CD4-positive, alpha-beta memory T cell (primary cell): ENCODE measurements at places on chromosomes 6 and 20.

DNA sequence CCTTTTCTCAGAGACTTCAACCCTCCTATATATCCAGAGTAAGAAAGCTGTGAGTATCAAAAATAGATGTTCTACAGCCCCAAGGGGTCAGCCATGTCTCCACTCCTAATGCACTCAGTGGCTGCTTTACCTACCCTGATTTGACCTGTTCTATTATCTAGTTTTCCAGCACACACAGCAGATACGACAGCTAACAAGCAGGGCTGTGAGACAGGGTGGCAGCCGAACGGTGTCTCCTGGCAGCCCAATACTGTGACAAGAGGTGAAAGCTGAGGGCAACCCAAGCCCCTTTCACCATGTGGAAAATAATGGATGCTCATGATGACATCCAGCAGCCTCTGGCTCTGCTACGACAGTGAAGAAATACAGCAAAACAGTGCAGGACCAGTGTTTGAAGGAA is 67.9 kb downstream of the KIF13A start:
- no peak for DNase-seq

GRCh38 chr6:29981211-29981812 is 39.0 kb downstream of the HLA-A start:
- no peak for DNase-seq

- no peak for DNase-seq
Measured at GRCh38 chr6:29232725-29233124, 62.0 kb downstream of the OR2J2 start.

GRCh38 chr6:22801831-22802230 is 232.5 kb downstream of the HDGFL1 start:
- DNase-seq = no peak

DNA sequence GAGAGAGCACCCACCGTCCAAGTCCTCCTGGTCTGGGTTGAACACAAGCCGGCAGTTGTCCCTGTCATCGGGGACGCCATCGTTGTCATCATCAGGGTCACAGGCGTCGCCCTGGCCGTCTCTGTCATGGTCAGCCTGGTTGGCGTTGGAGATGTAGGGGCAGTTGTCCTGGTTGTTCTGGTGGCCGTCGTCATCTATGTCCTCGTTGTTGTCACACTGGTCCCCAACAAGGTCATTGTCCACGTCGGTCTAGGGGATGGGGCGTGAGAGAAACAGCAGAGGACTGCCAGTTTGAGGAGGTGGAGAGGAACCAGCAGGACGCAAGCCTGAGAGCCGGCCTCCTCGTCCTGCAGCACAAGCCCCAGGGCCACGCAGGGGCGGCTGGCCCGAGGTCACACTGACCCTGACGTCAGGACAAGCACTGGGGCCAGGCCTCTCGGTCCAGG is 28.5 kb downstream of the THBS2 start:
- no peak for DNase-seq

DNA sequence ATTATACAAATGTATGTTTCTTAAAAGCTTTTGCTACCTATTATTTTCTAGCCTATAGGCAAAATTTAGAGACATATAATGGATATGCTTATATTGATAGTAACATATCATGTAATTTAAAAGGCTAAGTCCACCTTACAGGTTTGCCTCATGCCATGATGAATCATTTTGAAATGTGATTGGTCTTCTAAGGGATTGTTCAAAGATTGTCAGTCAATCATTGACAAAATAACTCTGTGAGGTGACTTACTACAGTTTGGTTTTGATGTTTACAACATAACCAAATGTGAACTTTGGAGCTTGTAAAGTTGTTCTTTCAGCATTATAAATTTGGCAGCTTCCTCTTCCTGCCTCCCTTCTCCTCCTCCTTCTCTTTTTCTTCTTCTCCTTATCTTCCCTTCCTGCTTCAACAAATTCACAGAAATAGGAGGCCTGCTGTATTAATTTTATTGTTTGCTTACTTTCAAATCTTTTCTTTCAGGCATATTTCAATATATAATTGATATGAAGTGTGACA is 39.7 kb upstream of the ZFP64 start:
- no peak for DNase-seq

DNA sequence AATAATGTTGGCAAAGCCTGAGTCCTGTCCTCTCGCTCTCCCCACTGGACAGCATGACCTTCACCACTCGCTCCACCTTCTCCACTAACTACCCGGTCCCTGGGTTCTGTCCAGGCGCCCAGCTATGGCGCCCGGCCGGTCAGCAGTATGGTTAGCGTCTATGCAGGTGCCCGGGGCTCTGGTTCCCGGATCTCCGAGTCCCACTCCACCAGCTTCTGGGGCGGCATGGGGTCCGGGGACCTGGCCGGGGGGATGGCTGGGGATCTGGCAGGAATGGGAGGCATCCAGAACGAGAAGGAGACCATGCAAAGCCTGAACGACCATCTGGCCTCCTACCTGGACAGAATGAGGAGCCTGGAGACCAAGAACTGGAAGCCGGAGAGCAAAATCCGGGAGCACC is 20.5 kb downstream of the RNF114 start:
- no peak for DNase-seq

- DNase-seq = no peak
Measured at GRCh38 chr6:153015094-153015640, 12.7 kb upstream of the MTRF1L start.
